ENCODE measurements at places on chromosomes 6 and 20.

- DNase-seq: no peak
Observed at GRCh38 chr6:152180601-152181000, 373.1 kb downstream of the ESR1 start.

DNA sequence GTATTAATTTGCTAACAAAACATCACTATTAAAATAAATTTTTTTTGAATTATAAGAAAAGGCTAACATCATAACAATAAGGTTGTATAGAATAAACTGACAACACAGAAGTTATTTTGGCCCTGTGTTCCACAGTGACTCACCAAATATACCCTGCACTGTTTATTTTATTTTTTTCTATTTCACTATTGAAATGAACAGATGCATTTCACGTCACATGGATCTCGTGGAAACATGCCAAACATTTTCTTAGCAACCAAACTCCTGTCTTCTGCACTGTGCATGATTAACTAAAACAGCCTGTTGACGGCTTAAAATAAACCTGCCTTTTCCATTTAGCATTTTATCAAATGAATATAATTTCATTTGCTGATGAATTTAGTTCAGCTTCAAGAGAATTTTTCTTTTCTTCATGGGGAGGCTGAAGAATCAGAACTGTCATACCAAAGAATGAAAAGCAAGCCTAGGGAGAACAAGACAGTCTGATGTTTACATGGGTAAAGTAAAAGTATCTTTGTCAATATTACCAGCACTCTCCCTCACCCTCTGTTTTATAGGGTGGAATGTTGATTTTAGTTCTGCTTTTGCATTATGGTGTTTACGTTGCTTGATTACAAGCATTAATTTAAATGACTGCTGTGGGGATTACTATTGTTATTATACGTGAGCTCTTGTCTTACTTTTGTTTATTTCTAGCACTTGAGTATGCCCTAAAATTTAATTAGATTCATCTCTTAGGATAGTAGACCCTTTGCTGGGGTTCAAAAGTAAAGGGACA is 115.3 kb downstream of the LCA5 start:
- DNase-seq: no peak

DNA sequence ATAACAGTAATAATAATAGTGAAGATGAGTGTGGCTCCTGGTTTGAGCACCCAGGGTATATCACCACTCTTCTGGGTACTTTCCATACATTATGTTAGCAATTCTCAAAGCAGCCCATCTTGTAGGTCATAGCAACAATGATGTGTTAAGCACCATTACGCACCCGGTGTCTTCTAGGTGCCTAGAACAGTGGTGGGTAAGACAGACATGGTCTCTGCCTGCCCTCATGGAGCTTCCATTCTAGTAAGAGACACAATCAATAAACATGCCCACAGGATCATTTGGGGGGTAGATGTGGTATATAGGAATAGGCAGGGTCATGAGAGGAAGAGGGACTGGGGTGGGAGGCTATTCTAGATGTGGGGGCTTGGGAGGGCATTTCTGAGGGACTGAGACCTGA is 21.0 kb upstream of the OCSTAMP start:
- DNase-seq: no peak

DNA sequence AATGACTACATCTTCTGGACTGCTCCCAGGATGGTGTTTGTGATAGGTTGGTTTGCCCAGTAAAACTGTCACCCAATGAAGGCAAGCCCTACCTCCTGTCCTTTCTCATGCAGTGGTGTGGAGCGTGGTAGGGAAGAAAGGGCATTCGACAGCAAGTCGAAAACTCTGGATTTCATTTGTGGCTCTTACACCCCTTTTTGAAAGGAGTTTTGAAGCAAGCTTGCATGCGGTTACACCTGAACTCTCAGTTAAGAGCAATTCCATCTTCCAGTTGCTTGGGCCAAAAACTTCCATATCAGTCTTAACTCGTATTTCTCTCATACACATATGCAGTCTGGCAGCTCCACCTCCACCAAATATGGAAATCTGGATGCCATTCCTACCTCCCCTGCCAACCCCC is 19.7 kb upstream of the SLC22A2 start:
- DNase-seq: no peak

- DNase-seq: no peak
Observed at GRCh38 chr6:39543095-39543494, 182.1 kb downstream of the KIF6 start.

GRCh38 chr20:39643292-39643691 is 681.1 kb downstream of the DHX35 start:
- no peak for DNase-seq

GRCh38 chr20:45251884-45252560 is 2.3 kb downstream of the SLPI start:
- DNase-seq: no peak

DNA sequence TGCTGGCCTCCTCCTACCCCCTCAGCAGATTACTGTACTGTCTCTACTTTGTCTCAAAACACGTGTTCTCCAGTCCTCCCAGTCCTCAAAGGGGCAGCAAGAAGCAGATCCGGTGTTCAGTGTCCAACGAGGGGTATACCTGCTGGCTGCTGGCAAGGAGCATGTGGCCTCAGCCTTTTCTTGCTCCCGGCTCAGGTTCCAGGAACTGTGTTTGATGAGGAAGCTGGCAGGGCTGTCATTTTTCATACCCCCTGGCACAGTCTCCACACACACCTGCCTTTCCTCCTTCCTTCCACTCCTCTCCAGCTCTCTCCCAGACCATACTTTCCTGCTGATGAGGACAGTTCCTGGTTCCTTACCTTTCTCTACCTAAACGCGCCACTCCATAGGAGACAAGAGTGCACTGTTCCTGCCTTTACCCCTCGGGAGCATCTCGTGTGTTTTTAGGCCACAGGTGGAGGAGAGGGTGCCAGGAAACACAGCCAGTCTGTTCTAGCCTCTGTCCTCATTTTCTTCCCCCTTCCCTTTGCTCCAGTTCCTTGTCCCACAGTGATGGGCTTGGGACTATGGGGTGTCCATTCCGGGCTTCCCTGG is 77.2 kb downstream of the SSR1 start:
- no peak for DNase-seq

- no peak for DNase-seq
Observed at GRCh38 chr20:38724626-38725147, 401 bp downstream of the SLC32A1 start.

GRCh38 chr20:46414608-46415007 is 8.2 kb upstream of the ELMO2 start:
- DNase-seq: no peak

DNA sequence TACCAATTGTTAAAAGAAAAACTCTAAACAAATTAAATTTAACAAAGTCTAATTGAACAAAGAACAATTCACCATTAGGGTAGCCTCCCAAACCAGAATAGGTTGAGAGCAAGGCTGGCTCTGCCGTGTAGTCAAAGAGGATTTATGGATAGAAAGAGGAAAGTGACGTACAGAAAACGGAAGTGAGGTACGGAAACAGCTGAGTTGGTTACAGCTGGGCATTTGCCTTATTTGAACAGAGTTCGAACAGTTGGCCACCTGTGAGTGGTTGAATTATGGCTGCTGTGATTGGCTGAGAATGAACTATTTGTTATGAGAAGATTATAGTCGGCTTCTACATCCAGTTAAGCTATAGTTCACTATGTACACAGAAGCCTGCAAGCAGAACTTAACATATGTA is 18.5 kb upstream of the ISM1 start:
- peak; percentile 71 for DNase-seq

GRCh38 chr20:63035603-63036185 is 28.9 kb upstream of the BHLHE23 start:
- DNase-seq: no peak

GRCh38 chr20:58677079-58677604 is 15.5 kb upstream of the NPEPL1 start:
- no peak for DNase-seq

- DNase-seq: peak; percentile 73
Observed at GRCh38 chr20:63707558-63708300, at the start of the genes ARFRP1 and ZGPAT. ARFRP1 (minus strand) TSS chr20:63707976; CDS start chr20:63707091, 885 bp downstream. ZGPAT (plus strand) TSS chr20:63708039; CDS start chr20:63708581, 542 bp downstream.

DNA sequence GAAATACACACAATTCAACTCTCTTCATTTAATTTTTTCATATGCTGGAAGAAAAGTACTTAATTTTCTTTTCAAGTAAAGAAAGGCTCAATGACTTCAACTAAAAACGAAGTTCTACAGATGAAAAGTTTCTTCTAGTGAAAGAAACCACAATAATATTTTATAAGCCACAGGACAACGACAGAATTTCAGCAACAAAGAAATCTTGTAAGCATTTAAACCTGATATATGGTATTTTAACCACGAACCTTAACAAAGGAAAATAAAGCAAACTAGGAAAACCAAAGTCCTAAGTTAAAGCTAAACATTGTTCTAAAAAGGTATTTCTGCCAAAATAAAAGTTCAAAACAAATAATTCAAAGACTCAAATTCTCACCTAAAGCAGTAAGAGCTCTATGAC is 24.6 kb upstream of the DST start:
- DNase-seq: no peak

DNA sequence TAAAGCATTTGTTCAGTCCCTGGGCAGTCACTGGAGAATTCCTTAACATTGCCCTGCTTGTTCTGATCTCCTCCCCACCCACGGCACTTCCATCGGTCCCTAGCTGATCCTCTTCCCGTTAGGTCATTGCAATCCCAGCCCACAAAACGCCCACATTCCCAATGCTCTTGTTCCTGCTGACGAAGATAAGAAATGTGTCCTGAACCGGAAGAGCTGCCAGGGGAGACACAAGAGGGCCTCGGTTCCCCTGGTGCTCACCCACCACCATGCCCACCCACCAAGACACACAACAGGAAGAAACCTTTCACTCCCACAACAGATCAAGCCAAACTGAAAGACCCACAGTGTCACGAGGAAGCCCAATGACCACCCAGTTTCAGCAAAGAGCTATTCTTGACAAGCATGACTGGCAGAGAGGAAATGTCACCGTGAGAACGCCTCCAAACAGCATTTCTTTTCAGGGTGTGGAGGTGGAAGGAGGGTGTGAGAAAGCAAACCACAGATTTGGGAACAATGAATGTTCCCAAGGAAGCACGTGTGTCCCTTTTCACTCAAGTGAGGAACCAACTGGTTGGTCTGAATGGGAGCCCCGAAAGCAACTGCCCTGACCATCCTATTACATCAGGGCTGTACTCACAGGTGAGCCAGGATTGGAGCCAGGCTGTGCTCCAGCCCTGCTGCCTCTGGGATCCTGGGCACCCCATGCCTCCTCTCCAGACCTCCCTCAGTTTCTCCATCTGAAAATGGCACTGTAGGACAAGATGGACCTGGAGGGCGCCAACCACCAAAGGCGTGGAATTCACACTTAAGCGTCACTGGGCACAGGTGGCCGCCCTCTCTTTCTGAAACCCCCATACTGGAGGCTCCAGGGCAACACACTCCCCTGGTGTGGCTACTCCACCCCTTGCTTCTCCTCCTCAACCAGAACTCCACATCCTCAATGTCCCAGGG is 97.5 kb downstream of the ZMYND8 start:
- DNase-seq: no peak

DNA sequence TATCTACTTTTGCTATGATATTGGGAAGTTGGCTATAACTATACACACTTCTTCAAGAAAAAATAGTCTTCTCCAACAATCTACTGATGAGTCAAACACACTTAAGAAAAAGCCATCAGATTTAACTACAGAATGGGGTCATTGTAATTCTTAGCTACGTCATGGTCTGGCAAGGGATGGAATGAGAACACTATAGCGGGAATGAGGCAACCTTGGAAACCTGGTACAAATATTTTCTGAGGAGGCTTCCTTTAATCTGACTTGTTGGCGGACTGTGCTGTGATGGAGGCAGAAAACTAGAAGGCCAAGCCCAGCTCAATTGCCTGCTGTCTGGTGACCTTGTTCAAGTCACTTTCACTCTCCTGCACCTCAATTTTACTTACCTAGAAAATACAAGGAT is 586.8 kb upstream of the JAG1 start:
- DNase-seq: no peak

GRCh38 chr6:148524471-148524882 is 181.8 kb downstream of the SASH1 start:
- no peak for DNase-seq

DNA sequence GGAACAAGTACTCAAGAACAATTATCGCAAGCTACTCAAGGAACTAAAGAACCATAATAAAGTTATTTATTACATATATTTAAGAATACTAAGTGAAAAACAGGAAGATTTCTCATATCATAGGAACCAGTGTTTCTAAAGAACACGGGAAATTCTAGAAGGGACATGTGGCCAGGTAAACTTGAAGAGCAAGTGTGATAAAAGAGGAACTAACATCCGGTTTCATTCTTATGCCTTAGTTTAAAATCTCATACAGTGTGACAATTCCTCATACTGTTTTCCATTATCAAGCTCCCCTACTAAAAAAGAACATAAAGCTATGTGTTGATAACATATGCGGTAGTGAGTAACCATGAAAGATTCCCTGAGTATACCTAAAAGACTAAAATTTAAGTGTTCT is 163.5 kb upstream of the SHLD1 start:
- no peak for DNase-seq

- no peak for DNase-seq
Observed at GRCh38 chr6:70811788-70812187, 144.1 kb downstream of the SMAP1 start.

GRCh38 chr6:39008737-39009136 is 39.8 kb upstream of the GLP1R start:
- DNase-seq: no peak

DNA sequence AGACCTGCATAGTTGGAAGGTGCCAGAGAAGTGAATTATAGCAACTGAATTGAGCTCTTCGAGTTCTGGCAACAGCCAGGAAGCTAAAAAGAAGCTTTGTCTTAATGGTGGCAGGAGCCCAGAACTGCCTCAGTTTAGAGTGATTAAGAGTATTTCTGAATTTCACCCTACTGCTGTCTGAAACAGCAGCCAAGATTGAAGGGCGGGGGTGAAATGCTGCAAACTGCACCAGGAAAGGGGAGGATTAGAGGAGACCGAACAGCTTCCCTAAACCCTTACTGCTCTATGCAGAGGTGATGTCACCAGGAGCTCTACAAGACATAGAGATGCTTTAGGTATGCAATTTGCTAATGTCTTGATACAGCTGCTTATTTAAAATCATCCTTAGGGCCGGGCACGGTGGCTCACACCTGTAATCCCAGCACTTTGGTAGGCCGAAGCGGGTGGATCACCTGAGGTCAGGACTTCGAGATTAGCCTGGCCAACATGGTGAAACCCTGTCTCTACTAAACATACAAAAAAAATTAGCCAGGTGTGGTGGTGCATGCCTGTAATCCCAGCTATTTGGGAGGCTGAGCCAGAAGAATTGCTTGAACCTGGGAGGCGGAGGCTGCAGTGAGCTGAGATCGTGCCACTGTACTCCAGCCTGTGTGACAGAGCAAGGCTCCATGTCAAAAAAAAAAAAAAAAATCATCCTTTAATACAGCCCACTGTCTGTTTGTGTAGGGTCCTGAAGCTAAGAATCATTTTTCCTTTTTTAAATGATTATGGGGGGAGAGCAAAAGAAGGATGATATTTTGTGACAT is 91.7 kb upstream of the IYD start:
- no peak for DNase-seq

GRCh38 chr6:166658115-166658791 is 31.2 kb upstream of the RPS6KA2 start:
- no peak for DNase-seq

DNA sequence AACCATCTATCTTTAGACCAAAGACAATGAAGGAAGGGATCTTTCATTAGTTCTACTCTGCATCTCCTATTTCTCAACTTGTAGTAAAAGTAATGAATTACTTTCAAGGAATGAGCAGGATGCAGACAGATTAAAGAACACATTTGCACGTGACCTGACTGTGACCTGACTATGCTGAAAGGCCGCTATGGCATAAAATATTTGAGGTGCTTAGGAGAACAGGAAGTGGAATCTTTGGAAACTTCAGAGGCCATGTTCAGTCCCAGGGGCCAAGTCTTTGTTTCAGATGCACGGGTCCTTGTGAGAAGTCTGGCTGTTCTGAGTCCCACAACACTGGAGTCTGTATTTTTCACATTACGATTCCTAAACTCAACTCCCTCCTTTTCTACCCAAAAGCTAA is 41.0 kb downstream of the NINL start:
- DNase-seq: no peak

Data from HAP-1 (cell line).